Epithelial cell of proximal tubule (primary cell): ENCODE measurements at places on chromosomes 7 and 10.

- no peak for DNase-seq
Measured at GRCh38 chr10:58220769-58221451, 46.8 kb downstream of the IPMK start.

GRCh38 chr7:132141109-132141508, 435.2 kb downstream of the PLXNA4 start:
- DNase-seq, result no peak

GRCh38 chr7:34109936-34110780, 204.8 kb downstream of the BMPER start:
- DNase-seq, result no peak

GRCh38 chr10:118958984-118959925, 70.3 kb upstream of the NANOS1 start:
- peak; percentile 53 for DNase-seq

- DNase-seq, result no peak
Measured at GRCh38 chr7:136655414-136655813, 213.0 kb upstream of the CHRM2 start.

- DNase-seq, result no peak
Measured at GRCh38 chr10:6170638-6171037, 32.1 kb upstream of the PFKFB3 start.

- no peak for DNase-seq
Measured at GRCh38 chr7:146235195-146235594, 118.6 kb downstream of the CNTNAP2 start.

GRCh38 chr7:78101076-78101475, 302.5 kb downstream of the PHTF2 start:
- DNase-seq, result no peak

- DNase-seq, result no peak
Measured at GRCh38 chr7:84107259-84107658, 87.3 kb downstream of the SEMA3A start.

- DNase-seq, result no peak
Measured at GRCh38 chr10:124707551-124707950, 36.6 kb downstream of the FAM53B start.

DNA sequence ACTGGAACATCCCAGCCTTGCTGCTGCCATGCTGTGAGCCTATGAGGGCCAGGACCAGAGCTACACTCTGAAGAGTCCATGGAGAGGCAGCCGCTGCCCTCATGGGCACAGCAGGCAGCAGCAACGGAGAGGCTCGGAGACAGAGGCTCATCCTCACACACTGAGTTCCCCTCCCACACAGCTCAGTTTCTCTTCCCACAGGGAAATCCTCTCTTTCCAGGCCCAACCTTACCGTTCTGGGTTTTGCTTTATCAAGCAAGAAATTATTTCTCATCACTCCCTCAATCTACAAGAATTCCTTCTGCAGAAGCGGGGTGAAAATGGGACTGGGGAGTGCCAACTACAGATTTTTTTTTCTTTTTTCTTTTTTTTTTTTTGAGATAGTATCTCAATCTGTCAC, 36.6 kb downstream of the GOLGA7B start:
- DNase-seq, result no peak

DNA sequence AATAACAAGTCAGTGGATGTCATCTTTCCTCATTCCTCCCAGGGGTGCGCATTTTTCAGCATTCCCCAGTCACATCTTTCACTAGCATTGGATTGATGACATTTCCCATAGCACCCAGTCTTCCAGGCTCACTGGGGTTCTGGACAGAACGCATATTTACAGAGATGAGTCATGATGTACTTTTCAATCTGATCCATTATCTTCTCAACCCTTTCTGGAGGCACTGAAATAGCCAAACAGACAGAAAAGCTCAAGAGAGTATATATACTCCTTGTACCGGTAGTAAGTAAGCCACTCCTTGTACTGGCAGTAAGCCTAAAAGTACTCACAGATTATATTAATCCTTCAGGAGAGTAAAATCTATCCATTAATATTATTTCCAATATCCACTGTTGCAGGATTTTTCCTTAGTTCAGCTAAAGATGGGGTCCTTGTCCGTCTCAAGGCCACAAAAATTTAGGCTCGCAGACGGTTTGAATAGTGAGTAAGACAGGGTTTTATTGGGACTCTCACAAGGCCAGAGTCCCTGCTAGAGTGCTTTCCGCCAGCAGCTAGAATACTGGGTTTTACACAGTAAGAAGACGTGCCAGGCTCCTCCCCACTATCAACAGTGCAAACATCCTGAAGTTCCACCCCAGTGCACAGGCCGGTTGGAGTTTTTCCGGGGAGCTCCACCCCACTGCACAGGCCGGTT, 60.8 kb downstream of the MDH2 start:
- DNase-seq, result no peak

DNA sequence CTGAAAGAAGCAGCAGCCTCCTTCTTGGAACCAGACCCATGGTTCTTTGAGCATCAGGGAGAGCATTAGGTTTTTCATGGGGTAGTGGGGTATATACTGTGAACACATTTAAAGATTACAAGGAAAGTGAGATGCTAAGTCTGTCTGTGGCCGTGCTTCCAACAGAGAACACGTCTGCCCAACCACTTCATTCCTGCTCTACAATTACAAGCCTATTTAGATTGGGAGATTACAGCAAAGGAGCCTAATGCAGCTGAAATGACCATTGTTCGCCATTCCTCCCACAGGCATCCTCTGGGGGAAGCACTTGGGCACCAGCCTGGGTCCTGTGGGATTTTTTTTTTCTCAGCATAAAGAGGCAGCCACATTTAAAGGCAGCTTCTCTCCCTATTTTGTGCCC, 536.4 kb downstream of the XPNPEP1 start:
- no peak for DNase-seq

GRCh38 chr10:97940534-97940933, 89.9 kb downstream of the CRTAC1 start:
- DNase-seq, result no peak

GRCh38 chr7:42099066-42099465, 137.9 kb downstream of the GLI3 start:
- DNase-seq, result no peak

GRCh38 chr10:19845503-19846368, 29.5 kb downstream of the PLXDC2 start:
- DNase-seq, result no peak

DNA sequence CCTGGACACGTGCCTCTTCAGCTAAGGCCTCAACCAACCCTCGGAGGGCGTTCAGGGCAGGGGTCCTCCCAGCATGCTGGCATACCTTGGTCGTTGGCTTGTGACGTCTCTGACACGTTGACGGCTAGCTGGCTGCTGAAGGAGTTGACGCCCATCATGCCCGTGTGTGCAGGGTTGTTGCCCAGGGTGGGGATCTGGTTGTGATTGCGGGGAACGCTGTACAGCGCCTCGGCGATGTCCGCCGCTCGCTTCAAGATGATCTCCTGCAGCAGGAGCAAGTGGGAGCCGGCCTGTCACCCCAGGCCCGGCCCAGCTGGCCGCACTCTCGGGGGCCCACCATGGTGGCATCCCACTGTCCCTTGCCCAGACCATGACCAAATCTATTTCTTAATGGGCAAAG, 122.0 kb downstream of the EBF3 start:
- DNase-seq, result no peak

DNA sequence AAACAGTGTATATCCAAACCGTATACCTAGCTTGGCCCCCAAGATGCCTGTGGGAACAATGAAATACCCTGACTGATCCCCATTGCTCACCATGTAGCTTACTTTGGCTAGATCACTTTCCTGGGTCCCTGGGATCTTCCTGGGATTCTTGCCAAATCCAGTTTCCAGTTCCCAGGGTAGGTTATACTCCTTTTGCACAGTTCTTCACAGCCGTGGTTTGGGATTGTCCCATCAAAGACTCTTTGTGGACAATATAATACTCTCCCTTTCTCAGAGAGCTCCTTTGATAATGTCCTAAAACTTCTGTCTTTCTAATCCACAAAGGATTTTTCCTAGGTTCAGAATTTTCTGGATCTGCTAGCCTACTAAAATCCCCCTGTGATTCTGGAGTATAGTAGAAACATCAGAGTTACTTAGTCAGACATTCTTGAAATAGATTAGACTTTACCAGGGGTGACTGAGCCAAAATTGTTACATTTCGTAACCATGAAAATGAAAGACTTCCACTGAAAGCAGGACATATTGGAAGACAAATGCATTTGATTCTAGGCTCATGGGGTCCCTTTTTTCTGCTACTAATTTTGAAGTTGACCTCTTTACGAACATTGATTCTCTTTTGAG, 388.3 kb upstream of the ETV1 start:
- peak; percentile 6 for DNase-seq

GRCh38 chr10:62384057-62384446, 9.9 kb downstream of the ZNF365 start:
- DNase-seq, result no peak

DNA sequence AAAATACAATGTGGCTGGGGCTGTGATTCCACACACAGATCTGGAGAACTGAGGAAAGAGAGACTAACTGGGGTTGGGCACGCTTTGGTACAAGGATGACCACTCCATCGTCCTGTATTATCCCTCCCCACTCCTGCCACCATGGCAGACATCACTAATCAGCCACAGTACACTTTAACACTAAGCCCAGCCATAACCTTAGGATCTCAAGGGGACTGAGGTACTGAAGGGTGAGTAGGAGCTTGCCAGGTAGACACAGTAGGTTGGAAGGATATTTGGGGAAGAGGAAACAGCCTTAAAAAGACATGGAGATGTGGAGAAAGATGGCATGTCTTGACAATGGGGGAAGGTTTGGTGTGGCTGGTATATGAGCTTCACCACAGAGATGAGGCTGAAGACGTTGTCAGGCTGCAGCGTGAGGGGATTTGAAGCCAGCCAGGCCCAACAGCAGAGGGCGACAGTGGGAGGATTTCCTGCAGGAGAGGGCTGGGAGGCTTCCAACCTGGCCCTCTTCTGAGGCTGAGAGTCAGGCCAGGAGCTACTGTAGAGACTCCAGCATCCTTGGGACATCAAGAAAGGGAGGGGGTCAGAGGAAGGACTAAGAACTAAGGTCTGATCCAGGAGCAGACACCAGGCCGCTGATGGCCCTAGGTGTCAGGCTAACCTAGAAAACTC, 58.6 kb upstream of the COL13A1 start:
- DNase-seq, result no peak

DNA sequence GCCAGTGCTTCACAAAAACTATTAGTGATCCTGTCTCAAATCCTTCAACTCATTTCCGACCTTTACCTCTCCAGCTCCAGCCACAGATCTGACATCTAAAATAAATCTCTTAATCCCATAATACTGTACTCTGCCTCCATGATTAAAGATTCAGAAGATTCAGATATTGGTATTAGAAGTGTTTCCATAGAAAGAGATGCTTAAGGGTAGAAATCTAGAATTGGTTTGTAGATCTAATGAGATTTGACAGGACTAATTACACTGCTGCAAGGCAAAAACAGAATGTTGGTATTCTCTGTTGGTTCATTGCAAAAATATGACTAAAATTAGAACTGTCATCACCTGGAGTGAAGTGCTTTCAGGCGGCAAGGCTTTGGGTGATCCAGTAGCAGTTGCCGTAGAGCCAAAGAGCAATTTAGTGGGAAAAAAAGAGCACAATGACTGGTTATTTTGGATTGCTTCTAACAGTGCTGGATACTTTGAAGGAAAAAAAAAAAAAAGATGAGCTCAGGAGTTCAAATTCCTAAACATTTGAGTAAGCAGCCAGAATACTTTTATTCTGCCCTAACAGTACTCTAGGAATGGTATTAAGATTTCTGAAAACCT, 940.1 kb upstream of the SORCS1 start:
- DNase-seq, result no peak

GRCh38 chr7:1715671-1716074, 45.6 kb downstream of the ELFN1 start:
- DNase-seq, result no peak

DNA sequence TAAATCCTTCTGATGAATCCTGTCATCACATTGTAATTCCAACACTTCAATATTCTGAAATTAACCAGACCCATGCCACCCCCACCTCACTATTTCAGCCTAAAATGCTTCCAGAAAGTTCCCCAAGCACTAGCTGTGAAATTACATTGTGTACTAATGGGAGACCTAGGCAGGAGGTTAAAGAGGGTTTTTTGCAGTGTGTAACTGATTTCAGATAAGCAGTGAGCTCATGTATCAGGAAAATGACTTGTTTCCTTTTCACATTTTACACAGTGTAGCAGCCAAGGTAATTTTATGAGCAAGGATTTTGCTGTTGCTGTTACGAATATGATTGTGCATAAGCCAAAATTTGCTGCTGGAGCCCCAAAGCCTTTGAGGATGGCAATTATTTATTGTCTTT, 129.0 kb downstream of the INHBA start:
- DNase-seq, result no peak

GRCh38 chr7:40758590-40758989, 623.8 kb downstream of the SUGCT start:
- no peak for DNase-seq

- no peak for DNase-seq
Measured at GRCh38 chr7:26038201-26038990, 113.6 kb upstream of the NFE2L3 start.

DNA sequence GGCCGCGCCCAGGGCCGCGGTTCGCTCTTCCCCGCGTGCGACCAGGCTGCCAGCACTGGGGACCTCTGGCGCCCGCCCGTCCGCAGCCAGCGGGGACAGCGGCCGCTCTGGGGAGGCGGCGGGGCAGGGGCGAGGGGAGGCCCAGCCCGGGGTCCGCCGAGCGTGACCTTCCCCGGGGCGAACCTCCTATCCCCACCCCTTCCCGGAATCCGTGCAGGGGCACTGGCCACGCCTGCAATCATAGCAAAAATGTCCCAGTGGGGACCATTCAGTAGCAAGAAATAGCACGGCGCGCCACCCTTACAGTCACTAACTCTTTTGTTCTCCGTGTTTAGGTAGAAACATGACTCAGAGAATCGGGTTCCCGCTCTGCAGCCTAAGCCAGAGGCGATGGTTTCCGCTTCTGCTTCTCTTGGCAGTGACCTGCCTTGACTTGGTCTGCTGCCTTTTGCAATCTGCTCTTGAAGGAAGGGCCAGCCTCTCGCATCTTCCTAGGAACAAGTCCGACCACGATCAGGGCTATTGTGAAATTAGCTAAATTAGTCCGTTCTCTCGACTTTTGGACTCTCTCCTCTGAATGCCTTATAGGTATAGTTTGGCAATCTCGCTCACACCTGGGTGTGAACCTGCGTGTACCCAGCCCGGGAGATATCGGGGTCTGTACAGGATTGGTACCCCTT, 79.3 kb upstream of the ACBD5 start:
- no peak for DNase-seq

GRCh38 chr7:141568227-141568626, 17.0 kb downstream of the AGK start:
- no peak for DNase-seq

DNA sequence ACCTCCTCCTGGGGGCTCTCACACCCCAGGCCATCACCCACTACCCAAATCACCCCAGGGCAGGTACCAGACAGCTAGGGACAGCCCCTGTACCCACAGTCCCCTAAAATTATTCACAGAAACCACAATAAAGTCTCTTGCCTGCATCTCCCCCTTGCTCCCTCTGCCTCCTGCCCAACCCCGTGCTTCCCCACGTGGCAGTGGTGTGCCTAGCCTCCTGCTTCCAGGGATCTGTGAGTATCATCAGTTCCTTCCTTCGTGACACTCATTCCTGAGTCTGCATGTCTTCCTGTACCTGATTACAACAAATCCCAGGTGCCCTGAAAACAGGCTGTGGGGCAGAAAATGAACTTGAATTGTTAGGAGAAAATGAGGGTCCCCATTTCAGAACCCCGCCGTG, 61.5 kb downstream of the PRKAG2 start:
- DNase-seq, result no peak
